ENCODE measurements at places on chromosomes 7 and 10. TPM values are rescaled to one million over a fixed set of nuclear protein-coding genes. Genes with fewer than 3 reads are reported as not detected.

DNA sequence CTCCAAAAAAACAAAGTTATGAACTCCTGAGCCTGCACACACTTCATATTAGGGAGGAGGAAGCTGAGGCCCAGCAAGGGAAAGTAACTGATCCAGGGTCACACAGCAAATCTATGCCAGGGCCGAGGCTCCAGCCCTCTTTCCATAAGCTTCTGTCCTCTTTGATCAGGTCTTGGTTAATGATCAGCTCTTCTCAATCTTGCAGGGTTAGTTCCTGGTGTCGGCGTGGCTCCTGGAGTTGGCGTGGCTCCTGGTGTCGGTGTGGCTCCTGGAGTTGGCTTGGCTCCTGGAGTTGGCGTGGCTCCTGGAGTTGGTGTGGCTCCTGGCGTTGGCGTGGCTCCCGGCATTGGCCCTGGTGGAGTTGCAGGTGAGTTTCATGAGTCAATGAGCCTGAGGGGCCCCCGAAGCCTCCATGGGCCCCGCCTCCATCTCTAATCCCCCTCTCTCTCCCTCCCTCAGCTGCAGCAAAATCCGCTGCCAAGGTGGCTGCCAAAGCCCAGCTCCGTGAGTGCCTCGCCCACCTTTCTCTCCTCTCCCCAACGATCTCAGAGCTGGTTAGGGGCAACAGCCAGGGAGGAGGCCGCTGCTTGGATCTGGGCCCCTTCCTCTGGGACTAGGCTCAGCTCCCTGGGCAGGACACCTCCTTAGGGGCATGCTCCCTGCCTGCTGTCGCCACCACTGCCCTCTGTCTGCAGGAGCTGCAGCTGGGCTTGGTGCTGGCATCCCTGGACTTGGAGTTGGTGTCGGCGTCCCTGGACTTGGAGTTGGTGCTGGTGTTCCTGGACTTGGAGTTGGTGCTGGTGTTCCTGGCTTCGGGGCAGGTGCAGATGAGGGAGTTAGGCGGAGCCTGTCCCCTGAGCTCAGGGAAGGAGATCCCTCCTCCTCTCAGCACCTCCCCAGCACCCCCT, 23.7 kb upstream of the LIMK1 start:
- DNase-seq: peak; percentile 65

- no peak for DNase-seq
Observed at GRCh38 chr10:89122433-89123051, 84.6 kb downstream of the CH25H start.

Gene CTNNA3
- total RNA-seq: 1.1 TPM

Gene ADAP1
- 35.1 TPM for total RNA-seq

GRCh38 chr7:66460921-66461361, 167.7 kb upstream of the KCTD7 start:
- DNase-seq: no peak

GRCh38 chr7:70638158-70639107, 493.5 kb upstream of the GALNT17 start:
- no peak for DNase-seq

DNA sequence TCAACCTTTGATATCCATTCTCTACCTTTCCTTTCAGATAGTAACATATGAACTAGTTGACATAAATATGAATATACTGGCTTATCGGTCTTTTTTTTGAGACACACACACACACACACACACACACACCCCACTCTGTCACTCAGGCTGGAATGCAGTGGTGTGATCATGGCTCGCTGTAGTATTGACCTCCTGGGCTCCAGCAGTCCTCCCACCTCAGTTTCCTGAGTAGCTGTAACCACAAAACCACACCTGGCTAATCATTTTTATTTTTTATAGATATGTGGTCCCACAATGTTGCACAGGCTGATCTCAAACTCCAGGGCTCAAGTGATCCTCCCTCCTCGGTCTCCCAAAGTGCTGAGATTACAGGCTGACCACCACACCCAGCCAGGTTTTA, 14.2 kb upstream of the NT5C3A start:
- DNase-seq: no peak

Measured in left lung (tissue), 14 donors.